Fibroblast of skin of left biceps (primary cell): ENCODE measurements at places on chromosomes 12 and 14.

DNA sequence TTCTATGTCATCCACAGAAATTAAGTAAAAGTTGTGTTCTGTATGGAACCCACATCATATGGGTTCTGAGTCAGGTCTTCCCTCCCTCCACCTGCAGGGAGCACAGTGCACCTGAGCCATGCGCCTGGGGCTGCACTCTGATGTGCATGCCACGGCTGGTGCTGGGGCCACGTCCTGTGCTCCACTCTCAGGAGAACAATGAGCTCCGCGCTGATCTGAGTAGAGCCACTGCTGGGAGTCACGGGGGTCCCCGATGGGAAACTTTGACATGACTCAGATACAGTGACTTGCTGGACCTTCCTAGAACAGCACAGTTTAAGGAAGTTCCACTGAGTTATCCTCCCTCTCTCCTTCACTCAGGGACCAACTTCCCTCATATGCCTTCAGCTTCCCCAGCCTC lies 683.4 kb downstream of the TMEM121 start:
- DNase-seq: no peak

GRCh38 chr12:69464428-69464827 lies 5.8 kb upstream of the FRS2 start:
- no peak for DNase-seq

DNA sequence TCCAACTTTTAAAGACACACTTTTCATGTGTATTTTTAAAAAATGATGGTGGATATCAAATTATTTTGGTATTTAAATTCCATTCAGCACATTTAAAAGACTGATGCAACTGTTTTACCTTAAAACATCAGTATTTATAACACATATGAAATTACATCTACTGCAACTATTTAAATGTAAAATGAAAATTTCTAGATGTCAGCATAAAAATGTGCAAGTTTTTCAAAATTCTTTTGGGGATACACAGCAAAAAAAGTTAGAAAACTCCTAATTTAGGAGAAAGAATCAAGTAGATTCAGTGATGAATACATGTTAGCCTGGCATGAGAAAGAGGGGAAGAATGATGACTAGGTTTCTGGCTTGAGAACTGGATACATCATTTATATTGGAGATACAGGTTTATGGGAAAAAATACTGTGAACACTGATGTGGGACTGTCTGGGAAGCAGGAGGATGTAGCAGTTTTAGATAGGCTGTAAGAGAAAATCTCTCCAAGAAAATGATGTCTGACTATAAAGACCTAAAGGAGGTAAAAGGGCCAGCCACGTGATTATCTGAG lies 9.2 kb downstream of the SOS2 start:
- peak; percentile 4 for DNase-seq

GRCh38 chr12:115941362-115941761 lies 336.1 kb downstream of the MED13L start:
- no peak for DNase-seq

- no peak for DNase-seq
Observed at GRCh38 chr14:78737116-78737515, 566.9 kb downstream of the NRXN3 start.

DNA sequence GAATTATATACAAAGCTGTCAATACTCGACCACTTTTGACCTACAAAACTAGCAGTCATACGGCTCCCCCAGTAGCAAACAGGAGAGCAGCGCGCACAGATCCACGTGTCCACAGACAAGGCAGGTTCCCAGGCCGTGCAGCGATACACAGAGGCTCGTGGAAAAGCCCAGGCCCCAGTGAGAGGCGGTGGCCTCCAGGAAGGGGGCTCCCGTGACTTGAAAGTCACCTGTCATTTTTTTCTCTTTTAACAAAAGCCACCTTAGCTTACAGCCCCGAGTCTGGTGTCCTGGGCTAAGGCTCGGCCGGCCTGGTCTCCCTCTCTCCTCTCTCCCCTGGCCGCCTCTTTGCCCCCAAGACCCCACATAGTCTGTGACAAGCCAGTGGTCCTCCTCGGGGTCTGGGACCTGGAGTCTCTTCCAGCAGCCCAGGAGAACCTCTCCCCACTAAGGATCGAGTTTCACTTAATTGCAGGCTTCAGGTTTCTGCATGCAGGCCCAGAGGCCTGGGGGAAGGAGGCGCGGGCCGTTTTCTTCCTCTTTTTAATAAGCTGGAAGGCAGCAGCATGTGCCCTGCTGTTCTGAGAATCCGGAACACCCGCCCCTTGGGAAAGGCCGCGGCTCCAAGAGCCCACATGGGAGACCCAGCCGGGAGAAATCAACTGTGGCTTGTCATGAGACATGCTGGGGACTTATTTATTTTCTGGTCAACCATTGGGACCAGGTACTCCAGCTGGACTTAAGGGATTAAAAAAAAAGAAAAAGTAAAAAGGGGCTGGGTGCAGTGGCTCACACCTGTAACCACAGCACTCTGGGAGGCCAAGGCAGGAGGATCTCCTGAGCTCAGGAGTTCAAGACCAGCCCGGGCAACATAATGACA lies 15.9 kb downstream of the NCOR2 start:
- no peak for DNase-seq

DNA sequence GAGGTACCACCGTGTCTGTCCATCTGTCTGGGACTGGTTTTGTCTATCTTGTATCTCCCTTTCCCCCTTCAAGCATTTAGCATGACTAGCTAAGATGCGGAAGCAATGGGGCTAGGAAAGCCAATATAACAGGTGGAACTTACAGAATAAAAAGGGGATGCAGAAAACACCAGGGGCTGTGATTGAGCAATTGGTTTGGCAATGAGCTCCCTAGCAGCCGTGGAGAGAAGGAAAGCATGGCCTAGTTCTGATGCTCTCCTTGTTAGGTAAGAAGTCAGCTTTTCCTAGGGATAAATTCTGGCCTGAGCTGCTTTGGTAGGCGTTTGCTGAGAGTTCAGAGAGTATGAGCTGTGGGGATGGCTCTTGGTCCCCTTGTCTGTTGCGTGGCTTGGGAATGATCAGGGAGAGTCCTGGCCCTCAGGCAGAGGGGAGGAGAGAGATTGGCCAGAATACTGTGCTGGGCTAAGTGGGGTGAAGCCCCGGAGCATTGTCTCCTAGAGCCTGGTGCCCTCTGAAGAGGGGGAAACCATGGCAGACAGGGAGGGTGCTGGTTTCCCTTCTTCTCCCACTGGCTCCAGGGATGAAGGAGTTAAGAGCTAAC lies 7.1 kb downstream of the SETD1B start:
- DNase-seq: no peak

DNA sequence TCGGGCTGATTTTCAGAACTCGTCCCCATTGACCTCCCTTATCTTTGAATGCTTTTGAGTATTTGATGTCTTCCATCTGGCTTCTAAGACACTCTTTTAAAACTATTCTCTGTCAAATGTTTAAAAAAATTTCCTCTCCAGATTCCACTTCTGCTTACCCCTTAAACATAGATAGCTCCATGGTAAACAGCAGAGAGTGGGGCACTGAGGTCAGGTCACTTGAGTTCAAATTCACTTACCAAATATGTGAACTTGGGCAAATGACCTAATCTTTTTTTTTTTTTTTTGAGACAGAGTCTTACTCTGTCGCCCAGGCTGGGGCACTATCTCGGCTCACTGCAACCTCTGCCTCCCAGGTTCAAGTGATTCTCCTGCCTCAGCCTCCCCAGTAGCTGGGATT lies 126.8 kb upstream of the CPSF6 start:
- no peak for DNase-seq
